T-helper 22 cell (primary cell): ENCODE measurements at places on chromosomes 1 and 21.

DNA sequence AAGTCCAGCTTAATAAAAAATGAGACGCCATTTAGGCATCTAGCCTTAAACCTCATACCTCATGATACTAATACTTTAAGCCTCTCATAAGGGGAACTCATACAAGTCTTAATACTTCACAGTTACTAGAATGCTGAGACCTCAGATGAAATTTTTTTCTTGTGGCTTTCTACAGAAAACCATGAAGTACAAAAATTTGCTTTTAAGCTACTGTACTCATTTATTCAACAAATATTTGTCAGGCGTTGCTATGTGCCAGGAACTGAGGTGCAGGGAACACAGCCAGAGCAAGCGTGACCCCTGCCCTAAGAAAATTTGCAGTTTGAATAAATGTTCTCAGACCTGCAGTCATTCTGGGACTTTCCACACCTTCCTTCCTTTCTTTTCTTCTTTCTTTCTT, 150.6 kb downstream of the MRPL39 start:
- DNase-seq: no peak

DNA sequence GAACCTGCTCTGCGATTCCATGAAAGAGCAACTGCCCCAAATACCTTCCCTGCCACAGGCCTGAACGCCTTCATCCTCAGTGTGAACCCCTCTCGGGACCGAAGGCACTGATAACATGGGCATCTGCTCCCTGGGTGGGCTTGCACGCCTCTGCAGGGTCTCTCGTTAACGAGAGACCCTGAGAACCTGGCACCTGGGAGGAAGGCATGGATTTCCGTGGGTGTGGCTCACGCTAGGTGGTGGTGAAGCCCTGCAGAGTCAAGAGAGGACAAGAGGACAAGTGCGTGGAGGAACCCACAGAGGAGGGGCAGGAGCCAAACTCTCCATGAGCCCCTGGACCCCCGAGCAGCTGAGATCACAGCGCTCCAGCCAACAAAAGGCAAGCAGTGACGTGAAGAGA, 26.8 kb upstream of the COL6A2 start:
- no peak for DNase-seq

- no peak for DNase-seq
Observed at GRCh38 chr1:212640223-212640878, 31.8 kb downstream of the ATF3 start.

GRCh38 chr1:59128784-59129227, 168.1 kb upstream of the FGGY start:
- DNase-seq: no peak

DNA sequence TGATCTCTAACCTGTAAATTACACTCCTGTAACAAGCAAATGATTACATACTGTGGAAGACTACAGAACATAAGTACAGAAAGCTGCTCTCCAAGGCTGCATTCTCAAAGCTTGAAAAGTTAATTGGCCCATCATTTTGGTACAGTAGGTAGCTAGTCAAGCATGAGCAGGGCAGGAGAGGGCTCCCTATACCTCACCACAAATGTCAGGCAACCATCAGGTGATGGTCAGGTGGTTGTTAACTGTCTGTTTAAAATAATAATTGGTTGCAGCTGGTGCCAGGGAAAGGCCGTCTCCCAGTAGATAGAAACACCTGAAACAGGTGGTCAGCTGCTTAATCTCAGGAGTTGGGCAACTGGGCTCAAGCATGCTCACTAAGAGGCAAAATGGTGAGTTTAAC, 13.1 kb upstream of the SLC1A7 start:
- no peak for DNase-seq

- no peak for DNase-seq
Observed at GRCh38 chr1:32399843-32400242, 5.6 kb upstream of the BSDC1 start.

- no peak for DNase-seq
Observed at GRCh38 chr1:226786550-226786949, 47.5 kb upstream of the ITPKB start.

- no peak for DNase-seq
Observed at GRCh38 chr1:193763266-193763665, 576.9 kb upstream of the B3GALT2 start.

GRCh38 chr1:114249691-114250090, 96.0 kb upstream of the SYT6 start:
- DNase-seq: no peak

- DNase-seq: no peak
Observed at GRCh38 chr1:93002781-93003180, 41.5 kb upstream of the DIPK1A start.

DNA sequence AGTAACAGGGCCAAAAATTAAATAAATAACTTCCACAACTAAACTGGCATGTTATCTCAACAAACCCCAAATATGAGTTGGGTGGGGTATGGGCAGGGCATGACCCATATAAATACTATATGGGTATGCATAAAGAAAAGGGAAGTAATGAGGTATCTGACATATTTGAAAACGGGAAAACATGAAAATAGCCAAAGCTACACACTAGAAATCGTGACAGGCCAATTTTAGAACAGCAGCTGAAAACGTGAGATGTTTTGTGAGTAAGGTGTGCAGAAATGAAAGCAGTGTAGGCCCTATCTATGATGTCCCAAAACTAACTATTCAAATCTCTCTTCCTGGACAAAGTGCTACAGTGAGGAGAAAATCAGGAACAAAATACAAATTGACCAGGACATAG, 537.9 kb upstream of the NR5A2 start:
- DNase-seq: no peak

DNA sequence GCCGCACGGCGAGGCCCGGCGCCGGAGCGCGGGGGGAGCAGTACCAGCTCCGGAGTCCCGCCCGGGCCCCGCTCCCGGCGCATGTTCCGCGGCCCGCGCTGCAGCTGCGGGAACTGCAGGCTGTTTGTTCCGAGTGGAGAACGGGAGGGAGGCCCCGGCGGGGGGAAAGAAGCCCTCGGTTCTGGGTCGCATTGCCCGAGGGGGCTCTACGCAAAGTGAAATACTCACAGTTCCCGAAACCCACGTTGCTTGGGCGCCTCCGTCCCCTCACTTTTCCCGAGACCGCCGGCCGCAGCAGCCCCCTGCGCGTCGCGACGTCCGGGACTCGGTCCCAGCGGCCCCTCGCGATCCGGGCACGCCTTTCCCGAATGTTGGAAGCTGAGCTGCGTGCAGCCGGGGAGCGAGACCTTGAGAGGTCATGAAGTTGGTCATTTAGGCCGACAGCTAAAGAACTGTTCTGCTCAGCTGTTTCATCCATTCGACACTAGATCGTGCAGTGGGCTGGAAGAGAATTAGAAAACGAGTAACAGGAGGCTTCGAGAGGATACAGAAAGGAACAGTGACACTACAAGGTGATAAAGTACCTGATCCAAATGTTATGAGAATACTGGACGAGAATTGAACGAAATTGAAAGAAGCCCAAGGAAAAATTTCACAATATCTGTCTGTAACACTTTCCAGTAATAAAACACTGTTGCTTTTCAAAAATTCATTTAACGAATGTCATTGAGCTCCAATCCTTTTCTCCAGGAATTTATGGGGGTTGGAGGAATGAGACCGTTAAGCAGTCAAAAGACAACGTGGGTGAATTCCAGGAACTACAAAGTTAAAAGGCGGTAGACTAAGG, 657 bp upstream of the LIN9 start:
- DNase-seq: no peak
